ENCODE measurements at places on chromosomes 11 and 22.
A peak's percentile ranks its signal among the peaks of the same experiment; 100 is the strongest.

- no peak for DNase-seq
Measured at GRCh38 chr11:61531044-61531443, 22.5 kb downstream of the LRRC10B start.

GRCh38 chr11:27373856-27374602 lies 11.0 kb upstream of the CCDC34 start:
- DNase-seq, result no peak

DNA sequence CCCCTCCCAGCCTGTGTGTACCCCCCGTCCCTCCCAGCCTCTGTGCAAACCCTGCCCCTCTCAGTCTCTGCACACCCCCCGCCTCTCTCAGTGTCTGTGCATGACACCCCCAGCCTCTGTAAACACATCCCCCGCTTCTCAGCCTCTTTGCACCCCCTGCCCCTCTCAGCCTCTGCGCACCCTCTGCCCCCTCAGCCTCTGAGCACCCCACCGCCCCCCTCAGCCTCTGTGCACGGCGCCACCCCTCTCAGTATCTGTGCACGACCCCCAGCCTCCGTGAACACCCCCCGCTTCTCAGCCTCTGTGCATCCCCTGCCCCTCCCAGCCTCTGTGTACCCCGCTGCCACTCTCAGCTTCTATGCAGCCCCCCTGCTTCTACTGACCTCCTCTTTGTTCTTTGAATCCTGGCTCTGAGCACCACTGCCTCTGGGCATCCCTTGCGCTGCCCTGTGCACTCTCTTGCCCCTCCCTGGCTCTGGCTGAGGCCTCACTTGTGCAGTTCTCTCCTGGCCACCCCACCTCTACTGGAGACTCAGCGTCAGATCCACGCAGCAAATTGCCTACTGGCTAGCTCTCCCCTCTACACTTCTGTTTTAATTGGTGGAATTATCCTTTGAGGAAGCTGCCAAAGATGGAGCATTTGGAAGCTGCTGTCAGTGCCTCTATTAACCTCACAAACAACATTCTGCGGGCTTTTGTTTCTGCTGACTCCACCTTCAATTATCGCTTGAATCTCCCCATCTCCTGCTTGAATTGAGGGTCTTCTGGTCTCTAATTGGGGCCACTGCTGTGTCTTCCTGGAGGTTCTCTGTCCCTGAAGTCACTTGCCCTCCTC lies 838.6 kb downstream of the TBC1D22A start:
- DNase-seq, result no peak

- DNase-seq, result no peak
Measured at GRCh38 chr11:73106347-73106746, 35.8 kb downstream of the FCHSD2 start.

DNA sequence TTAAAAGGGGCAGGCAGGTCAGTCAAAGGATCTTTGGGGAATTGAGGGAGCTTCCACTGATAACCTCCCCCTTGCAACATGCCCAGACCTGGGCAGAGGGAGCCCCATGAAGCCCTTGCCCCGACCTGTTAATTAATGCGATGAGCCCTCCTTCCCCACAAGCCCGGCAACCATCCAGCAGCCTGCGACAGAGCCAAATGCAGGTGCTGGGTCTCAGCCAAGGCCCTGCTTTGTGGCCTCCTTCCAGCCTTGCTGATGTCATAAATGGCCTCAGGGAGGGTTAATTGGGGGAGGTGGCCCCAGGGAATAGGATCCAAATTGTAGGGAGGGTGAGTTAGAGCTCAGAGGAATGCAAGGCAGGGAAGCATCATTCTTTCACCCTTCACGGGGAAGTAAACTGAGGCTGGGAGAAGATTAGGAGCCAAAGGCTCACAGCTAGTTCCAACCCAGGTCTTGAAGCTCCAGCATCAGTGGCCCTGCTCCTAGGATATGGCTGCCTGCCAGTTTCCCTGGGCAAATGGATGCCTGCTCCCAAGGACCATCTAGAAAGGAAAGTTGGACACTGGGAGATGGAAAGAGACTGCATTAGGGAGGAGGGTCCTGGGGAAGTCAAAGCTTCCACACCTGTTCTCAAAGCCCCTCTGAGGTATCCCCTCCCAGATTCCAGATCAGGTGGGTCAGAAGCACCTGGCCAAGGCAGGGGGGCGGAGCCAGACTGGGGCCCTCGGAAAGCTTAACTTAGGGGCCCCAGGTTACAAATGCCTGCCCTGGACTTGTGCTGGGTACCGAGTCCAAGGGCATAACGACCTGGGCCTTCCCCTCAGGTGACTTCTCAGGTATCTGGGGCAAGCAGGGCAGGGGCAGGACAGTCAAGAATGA lies 34.1 kb downstream of the LMO1 start:
- DNase-seq, result no peak

DNA sequence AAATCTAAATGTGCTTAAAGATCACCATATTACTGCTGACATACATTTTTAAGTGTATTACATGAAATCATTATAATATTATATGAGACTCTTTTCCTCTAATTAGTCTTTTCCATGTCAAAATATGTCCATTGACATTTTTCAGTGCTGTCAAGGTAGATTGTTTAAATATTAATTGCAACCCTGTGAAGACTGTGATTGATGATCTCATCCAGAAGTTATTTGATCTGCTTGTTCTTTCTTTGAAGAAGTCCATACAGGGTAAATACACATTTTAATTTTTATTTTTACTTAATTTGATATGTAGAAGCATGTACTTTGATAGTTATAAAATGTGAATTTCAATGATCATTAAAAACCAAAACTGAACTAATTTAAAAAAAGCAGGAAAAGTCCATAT lies 38.4 kb downstream of the DYNC2H1 start:
- DNase-seq, result no peak

- DNase-seq, result no peak
Measured at GRCh38 chr11:123384116-123384515, 46.0 kb upstream of the GRAMD1B start.

GRCh38 chr11:14643697-14644225 lies at the start of gene PDE3B:
Gene PDE3B (plus strand): TSS chr11:14643804. CDS start chr11:14644076, 272 bp downstream.
- DNase-seq, result peak; percentile 61

GRCh38 chr11:6640985-6641701 lies 14.5 kb downstream of the DCHS1 start:
- DNase-seq, result no peak

GRCh38 chr11:100546714-100547113 lies 140.4 kb upstream of the ARHGAP42 start:
- DNase-seq, result no peak
